ENCODE measurements at places on chromosomes 11 and 22. TPM values are rescaled to one million over a fixed set of nuclear protein-coding genes. Genes with fewer than 3 reads are reported as not detected.

Gene LARGE2
- 1.3 TPM for total RNA-seq

Gene ALDH3B2
- 2.6 TPM for total RNA-seq

Gene DNAL4
- 12.4 TPM for total RNA-seq

Gene OR10D3
- total RNA-seq: not detected

Gene SAAL1
- total RNA-seq: 23.1 TPM

Gene MPPED2
- 25.7 TPM for total RNA-seq

Gene KCNK7
- total RNA-seq: 0.63 TPM

Gene VPREB1
- total RNA-seq: not detected

Gene APOBEC3B
- 1.8 TPM for total RNA-seq

DNA sequence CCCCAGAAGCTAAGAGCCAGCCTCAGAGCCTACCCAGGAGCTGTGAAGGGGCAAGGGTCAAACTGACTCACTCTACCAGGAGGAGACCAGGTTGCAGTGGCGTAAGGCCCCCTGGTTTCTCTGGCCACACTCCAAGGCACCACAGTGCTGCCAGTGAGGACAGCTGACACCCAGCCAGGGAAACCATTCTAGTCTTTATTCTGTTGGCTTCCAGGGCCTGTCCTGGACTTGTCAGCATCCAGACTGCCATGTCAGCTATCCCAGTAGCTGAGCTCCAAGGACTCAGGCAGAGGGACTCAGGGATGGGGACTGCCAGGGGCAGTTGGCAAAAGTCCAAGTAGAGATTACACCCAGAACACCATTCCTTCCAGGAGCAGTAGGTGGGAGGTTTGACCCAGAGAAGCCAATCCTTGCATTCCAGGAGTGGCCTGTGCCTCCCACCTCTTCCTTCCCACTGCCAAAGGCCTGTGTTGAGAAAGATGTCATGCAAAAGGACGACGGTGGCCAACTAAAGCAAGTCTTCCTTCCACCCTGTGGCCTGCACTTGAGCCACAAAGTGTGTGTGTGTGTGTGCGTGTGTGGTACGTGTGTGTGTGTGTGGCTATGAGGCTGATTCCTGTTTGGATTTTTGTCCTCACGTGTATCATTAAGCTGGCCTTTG lies 3.6 kb upstream of the MAPK8IP1 start:
- DNase-seq: no peak

DNA sequence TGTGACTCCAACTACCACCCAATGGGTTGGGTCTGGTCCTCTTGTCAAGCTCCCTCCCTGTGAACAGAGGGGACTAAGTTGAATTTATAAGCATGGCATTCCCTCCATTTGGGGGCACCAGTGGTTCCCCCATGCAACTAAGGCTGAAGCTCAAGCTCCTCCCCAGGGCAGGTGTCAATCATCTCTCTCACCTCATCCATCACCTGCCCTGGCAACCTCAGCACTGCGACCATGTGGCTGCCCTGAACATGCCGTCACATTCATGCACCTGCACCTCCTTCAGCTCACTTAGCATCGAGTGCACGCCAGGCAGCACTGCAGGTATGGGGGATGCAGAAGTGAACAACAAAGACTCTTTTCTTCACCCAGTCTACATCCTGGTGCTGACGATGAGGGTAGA lies 799.3 kb downstream of the TBC1D22A start:
- no peak for DNase-seq

DNA sequence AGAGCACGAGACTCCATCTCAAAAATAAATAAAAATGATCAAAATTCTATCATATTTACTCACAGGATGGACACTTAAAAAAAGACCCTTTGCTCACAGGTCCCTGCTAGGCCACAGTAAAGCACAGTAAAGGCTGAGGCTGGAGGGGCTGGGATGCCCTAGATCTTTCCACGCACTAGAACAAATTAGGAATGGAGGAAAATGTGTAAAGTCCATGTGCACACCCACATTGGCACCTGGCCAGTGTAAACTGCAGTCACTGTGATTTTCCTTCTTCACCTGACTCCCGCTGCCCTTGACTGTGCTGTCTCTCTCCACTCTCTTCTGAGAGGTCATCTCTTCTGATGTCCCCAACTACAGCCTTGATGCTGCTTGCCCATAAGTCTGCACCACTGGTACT lies 195.5 kb downstream of the EFCAB6 start:
- no peak for DNase-seq

- no peak for DNase-seq
Measured at GRCh38 chr11:35937700-35938099, 6.2 kb upstream of the LDLRAD3 start.

DNA sequence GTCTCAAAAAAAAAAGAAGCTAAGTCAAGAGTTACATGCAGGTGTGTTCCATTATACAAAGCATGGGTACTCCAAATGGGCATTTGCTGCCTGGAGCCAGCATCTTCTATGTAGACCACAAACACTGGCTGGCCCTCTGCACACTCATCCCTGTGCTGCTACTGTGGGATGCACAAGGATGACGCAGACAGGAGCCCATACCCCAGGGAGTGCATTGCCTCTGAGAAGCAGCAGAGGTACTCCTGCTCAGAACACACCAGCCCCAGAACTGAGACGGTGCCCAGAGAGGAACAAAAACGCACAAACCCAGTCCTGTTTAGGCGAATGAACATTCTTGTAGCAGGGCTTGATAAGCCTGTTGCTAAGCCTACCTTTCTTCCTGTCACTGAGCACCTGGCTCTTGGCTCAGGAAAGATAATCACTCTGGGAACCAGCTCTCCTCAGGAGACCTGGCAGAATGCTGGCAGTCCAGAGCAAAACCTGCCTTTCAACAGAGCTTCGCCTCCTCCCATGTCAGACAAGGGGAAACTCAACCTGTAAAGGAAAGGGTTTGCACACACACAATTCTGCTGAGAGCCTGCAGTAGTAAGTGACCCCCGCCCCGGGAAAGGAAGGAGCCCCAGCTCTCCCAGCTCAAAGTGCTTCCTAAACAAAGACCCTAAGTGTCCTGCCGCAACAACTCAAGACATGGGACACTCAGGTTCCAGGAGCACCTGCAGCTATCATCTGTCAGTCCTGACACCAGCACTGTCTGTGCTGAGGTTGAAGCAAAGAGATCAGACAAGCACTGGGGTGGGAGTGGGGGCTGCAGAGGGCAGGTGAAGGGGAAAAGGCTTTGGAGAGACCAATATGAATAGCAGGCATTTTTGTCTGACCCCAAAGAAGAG lies 145.7 kb downstream of the TENM4 start:
- no peak for DNase-seq

DNA sequence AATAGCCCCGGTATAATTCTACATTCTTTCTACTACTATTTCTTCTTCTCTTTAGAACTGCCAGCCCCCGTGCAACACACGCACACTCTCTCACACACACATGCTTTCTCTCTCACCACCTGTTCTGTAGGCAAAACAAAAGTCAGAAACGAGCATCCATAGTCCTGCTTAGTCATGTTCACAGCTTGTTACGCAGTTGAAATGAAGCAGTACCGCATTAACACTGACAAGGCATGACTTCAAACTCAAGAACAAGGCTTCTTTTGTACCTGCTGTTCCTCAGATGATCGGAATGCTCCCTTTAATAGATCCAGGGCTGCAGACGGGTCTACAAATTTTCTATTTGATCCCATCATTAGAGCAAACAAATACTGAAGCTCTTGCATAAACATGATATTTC lies 42.2 kb downstream of the USP28 start:
- no peak for DNase-seq

DNA sequence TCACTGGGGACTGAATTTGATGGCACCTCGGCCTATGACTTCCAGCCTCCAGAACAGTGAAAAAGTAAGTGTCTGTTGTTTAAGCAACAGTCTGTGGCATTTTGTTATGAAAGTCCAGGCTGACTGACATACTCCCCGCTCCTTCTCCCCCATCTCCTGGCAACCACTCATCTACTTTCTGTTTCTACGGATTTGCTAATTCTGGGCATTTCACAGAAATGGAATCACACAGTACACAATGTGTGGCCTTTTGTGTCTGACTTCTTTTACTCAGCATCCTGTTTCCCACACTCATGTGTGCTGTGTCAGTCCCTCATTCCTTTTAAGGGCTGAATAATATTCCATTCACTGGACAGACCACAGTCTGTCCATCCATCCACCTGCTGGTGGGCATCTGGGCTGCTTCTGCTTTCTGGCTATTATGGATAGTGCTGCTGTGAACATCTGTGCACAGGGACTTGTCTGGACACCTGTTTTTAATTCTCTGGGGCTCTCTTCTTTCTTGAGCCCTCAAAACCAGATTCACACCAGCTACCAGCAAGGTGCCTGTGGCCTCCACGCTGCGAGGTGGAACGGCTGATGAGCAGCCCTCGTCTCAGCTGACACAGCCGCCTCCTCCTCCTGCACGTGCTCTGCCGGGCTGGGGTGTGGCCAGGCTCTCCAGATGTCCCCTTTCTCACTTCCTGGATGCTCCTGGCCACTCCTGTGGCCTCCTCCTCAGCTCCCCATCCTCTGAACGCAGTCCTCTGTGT lies 333.1 kb downstream of the CTTN start:
- DNase-seq: no peak

- no peak for DNase-seq
Measured at GRCh38 chr22:37258005-37258752, 14.1 kb upstream of the RAC2 start.

- DNase-seq: no peak
Measured at GRCh38 chr11:88164806-88165585, 10.2 kb downstream of the RAB38 start.

- DNase-seq: no peak
Measured at GRCh38 chr22:50286275-50286674, 16.1 kb upstream of the MAPK11 start.

DNA sequence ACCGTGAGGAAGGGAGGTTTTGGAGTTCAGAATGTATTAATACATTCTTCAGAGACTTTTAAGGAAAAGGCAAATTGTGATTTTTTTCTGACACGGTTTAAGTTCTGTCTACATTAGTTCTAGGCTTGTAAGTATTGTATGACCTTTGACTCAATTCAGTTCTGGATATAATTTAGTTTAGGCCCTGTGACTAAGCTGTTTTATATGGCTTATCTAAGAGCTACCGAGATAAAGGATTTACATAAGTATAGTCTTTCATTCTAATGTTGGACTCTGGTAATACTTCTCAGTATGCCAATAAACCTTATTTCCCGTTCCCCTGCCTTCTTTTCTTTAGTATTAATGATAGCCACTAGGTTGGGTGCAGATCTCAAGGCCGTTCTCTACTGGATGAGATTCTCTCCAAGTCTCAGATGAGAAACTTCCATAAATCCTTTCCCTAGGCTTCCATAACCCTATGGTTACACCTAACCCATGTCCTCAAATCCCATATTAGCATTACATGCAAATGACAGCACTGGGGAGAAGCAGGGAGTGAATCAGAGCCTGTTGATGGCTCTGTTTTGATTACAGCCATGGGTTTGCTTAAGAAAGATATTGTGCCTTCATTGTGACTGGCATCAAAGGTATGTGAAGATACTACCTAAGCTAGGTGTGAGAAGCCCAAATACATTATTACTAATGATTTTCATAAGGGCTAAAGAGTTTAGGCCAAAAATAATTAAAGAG lies 38.7 kb downstream of the BARX2 start:
- DNase-seq: no peak

DNA sequence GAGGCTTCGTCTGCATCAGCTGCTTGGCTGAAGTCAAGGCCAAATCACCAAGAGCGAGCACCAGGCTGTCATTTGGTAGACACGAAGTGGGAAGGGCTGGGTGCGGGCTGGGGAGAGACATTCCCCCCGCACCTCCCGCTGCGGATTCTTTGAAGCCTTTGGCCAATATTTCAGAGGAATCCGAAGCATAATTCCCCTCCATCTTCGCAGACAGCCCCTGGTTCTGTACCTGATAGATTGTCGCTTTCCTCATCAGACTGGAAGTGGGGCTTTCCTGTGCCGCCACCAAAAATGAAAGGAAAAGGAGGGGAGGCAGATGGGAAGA lies 15.3 kb downstream of the BLID start:
- no peak for DNase-seq

- no peak for DNase-seq
Measured at GRCh38 chr11:44778195-44779100, 51.7 kb downstream of the TSPAN18 start.

GRCh38 chr11:72815110-72815618 lies 953 bp downstream of the ATG16L2 start:
- no peak for DNase-seq

GRCh38 chr11:79081471-79082031 lies 359.3 kb downstream of the TENM4 start:
- no peak for DNase-seq

GRCh38 chr11:68536706-68537105 lies 76.2 kb downstream of the PPP6R3 start:
- DNase-seq: no peak

DNA sequence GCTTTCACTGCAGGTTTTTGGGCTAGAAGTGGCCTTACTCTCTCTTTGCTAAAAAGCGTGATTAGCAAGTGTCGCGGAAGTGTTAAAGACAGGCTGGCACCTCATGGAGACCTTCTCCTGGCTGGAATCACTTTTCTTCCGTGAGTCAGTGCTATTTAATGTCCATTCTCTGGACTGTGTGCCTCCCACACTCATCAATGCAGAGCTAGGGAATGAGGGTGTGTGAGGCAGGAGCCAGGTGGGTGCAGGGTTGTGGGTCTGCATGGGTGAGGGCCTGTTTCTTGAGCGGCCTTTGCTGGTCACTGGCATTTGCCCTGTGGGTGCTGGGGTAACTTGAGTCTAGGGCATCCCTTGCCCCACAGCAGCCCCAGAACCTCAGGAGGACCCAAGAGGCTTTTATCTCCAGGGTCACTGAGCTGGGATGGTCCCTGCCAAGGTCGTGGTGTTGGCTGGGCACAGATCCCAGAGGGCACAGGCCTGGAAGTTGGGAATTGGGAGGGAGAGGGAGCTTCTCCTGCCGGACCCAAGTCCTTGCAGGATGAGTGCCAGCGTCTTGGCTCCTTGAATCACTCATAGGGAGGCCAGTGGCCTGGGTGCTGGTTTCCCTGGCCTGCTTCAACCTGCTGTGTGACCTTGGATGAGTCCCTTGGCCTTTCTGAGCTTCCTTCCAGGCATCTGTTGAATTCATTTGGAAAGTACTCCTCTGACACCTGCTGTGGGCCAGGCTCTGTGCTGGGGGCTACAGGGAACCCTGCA lies 30.0 kb downstream of the KIAA1671 start:
- no peak for DNase-seq
